T-helper 17 cell (primary cell): ENCODE measurements at places on chromosomes 6 and 20.

DNA sequence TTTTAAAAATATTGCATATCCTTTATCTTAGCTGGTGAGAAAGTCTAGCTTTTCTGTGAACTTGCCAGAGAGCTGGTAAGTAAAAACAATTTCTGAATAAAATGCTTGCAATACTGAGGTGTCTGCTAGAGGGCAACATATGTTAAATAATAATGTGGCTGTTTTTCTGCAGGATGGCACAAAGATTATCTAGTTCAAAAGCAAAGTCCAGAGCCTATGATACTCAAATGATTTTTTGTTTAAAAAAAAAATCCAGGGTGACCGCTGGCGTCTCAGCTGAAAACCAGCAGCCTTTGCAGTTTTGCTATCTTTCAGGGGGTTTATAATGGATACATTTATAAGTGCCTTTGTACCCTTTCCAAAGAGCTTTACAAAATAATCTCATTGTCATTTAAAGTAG is 194.9 kb downstream of the PHACTR1 start:
- no peak overlapping the region for H3K27ac ChIP-seq
- H3K36me3 ChIP-seq = no peaks in the 10 kb centered on the region
- no peak overlapping the region for H3K4me3 ChIP-seq
- peaks cover 48% of the 10 kb centered on the region for H3K27me3 ChIP-seq
- DNase-seq = no peak
- peaks cover 4% of the 10 kb centered on the region for H3K4me1 ChIP-seq

DNA sequence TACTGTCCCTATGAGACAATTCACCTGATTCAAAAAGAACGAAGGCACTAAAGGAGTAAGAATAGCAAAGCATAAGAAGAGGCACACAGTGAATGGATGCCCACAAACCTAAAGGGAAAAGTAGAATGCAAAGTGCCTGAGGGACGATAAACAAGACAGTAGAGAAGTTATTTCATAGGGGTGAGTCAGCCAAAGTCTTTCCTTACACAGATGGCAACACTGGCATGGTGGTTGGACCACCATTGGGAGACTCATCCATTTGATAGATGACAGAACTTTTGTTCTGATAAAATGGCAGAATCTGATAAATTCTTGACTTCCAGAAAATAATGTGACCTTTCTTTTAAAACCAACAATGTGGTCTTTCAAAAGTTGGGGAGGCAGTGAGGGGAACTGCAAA is 148.1 kb upstream of the HDAC2 start:
- no peak overlapping the region for H3K4me3 ChIP-seq
- H3K36me3 ChIP-seq = no peaks in the 10 kb centered on the region
- H3K4me1 ChIP-seq = no peaks in the 10 kb centered on the region
- DNase-seq = no peak

DNA sequence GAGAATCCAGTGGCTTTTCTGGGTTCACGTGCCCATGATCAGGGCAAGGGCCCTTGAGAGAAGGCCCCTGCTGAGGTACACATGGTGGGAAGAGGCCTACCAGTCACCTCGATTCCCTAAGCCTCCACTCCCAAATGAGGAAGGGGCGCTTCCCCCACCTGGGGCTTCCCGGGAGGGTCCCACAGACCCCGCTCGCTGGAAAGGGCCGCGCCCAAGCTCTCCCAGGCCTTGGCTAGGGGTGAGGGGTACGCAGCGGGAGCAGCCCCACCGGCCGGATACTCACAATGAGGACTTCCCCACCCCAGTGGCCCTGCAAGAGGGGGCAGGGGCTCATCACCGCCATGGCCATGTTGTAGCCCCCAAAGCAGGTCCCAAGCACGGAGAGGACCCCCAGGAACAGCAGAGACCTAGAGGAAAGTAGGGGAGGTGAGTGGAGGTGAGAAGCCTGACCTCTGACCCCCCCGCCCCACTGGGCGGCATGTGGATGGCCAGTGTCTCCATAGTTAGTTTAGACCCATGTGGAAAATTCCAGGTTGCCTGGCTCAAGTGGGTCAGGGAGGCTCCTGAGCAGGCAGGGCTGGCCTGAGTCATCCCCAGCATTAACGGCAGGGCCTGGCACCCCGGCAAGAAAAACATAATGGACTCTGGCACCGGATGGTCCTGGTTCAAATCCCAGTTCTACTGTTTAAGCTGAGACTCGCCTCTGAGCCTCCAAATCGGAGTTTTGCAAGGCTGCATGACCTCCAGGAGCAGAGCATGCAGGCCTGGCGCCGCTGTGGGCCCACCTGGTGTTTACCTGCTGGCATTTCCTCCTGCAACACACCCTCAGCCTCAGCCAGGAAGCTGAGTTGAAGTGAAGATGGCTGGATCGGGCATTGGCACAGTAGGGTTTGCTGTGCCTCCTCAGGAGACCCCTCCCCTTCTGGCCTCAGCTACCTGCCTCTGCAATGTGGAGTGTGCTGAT is 6.6 kb downstream of the SLC52A3 start:
- no peak overlapping the region for H3K27ac ChIP-seq
- peaks cover 49% of the 10 kb centered on the region for H3K27me3 ChIP-seq
- no peak for DNase-seq
- H3K4me3 ChIP-seq = no peak overlapping the region
- H3K36me3 ChIP-seq = no peaks in the 10 kb centered on the region
- H3K4me1 ChIP-seq = no peaks in the 10 kb centered on the region

GRCh38 chr6:132228894-132229293 is 172.4 kb downstream of the MOXD1 start:
- DNase-seq = no peak
- H3K4me1 ChIP-seq = no peaks in the 10 kb centered on the region
- no peaks in the 10 kb centered on the region for H3K36me3 ChIP-seq
- no peak overlapping the region for H3K4me3 ChIP-seq

- peaks cover 35% of the 10 kb centered on the region for H3K4me1 ChIP-seq
- DNase-seq = no peak
- H3K27me3 ChIP-seq = no peaks in the 10 kb centered on the region
- H3K36me3 ChIP-seq = peaks cover 28% of the 10 kb centered on the region
Observed at GRCh38 chr6:30707281-30707850, 9.7 kb downstream of the MDC1 start.

GRCh38 chr6:50337532-50338122 is 287.9 kb upstream of the DEFB112 start:
- no peaks in the 10 kb centered on the region for H3K27me3 ChIP-seq
- no peaks in the 10 kb centered on the region for H3K4me1 ChIP-seq
- no peaks in the 10 kb centered on the region for H3K36me3 ChIP-seq
- no peak for DNase-seq
- no peak overlapping the region for H3K27ac ChIP-seq

GRCh38 chr6:30781743-30782424 is 37.5 kb upstream of the IER3 start:
- H3K27me3 ChIP-seq = no peaks in the 10 kb centered on the region
- H3K4me3 ChIP-seq = no peak overlapping the region
- peaks cover 3% of the 10 kb centered on the region for H3K36me3 ChIP-seq

DNA sequence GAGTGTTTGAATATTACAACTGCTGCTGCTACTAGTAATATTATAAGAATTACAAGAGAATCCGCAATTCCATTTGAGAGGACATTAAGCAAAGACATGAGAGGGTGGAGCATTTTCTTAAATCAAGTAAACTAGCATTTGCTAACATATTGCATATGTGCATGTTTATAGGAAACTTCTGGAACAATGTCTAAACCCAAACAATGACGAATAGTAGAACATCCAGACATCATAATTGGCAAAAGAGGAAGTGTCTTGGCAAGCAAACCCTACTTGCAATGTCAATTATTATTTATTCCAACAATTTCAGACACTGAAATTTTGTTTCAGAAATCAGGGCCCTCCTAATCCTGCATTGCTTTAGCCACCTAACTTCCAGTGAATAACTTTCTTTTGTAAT is 1155.3 kb upstream of the GJE1 start:
- no peaks in the 10 kb centered on the region for H3K27me3 ChIP-seq
- no peak overlapping the region for H3K27ac ChIP-seq
- H3K4me1 ChIP-seq = no peaks in the 10 kb centered on the region
- peaks cover 3% of the 10 kb centered on the region for H3K36me3 ChIP-seq
- DNase-seq = no peak

GRCh38 chr6:30828027-30828962 is 56.0 kb upstream of the DDR1 start:
- peaks cover 64% of the 10 kb centered on the region for H3K4me1 ChIP-seq
- peak; percentile 57 for DNase-seq
- peaks cover 7% of the 10 kb centered on the region for H3K36me3 ChIP-seq
- peak overlapping the region; percentile 99 for H3K4me3 ChIP-seq

GRCh38 chr6:44068607-44069296 is 58.5 kb downstream of the MRPL14 start:
- H3K27me3 ChIP-seq = peaks cover 15% of the 10 kb centered on the region
- H3K4me1 ChIP-seq = peaks cover 4% of the 10 kb centered on the region
- H3K4me3 ChIP-seq = no peak overlapping the region
- H3K36me3 ChIP-seq = peaks cover 4% of the 10 kb centered on the region
- H3K27ac ChIP-seq = no peak overlapping the region
- no peak for DNase-seq

- peaks cover 35% of the 10 kb centered on the region for H3K4me1 ChIP-seq
- no peaks in the 10 kb centered on the region for H3K27me3 ChIP-seq
- DNase-seq = no peak
- H3K27ac ChIP-seq = peak overlapping the region; percentile 79
- peaks cover 2% of the 10 kb centered on the region for H3K36me3 ChIP-seq
Observed at GRCh38 chr6:130035211-130035610, 16.8 kb downstream of the L3MBTL3 start.

DNA sequence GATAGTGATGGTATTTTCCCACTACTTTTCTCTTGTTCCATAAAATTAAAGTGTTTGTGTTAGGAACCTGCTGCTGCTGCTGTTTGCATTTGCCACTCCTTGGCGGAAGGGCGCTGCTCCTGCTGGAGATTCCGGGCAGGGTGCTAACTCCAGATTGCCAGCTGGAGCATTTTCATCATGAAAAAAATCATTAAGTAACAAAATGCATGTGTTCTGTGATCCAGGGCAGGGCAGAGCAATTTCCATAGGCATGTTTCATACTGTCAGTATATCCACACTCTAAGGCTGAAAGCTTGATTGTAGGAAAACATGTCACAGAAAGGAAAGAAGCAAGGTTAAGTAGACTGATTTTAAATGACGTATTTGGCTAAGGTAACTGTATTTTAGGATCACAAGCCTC is 24.0 kb downstream of the PBOV1 start:
- H3K4me1 ChIP-seq = no peaks in the 10 kb centered on the region
- H3K27ac ChIP-seq = no peak overlapping the region
- H3K36me3 ChIP-seq = peaks cover 3% of the 10 kb centered on the region
- no peak overlapping the region for H3K4me3 ChIP-seq
- no peak for DNase-seq

GRCh38 chr6:15431762-15432483 is 186.1 kb downstream of the JARID2 start:
- no peak for DNase-seq
- H3K27me3 ChIP-seq = no peaks in the 10 kb centered on the region

DNA sequence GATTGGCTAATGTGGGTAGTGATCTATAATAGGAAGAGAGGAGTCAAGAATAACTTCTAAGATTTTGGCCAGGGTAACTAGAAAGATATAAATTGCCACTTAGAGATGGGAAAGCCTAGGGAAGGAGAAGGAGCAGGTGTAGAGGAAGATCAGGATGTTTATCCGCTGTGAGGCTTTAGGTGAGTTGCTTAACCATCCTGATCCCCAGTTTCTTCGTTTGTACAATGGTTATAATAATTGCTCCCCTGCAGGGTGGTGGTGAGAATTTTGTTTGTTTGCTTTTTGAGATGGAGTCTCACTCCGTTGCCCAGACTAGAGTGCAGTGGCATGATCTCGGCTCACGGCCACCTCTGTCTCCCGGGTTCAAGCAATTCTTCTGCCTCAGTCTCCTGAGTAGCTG is 2.4 kb upstream of the MYMX start:
- no peak for DNase-seq
- peaks cover 22% of the 10 kb centered on the region for H3K27me3 ChIP-seq
- H3K27ac ChIP-seq = no peak overlapping the region
- peaks cover 5% of the 10 kb centered on the region for H3K4me1 ChIP-seq
- H3K36me3 ChIP-seq = peaks cover 4% of the 10 kb centered on the region

GRCh38 chr6:22271081-22271480 is 25.8 kb downstream of the PRL start:
- H3K4me3 ChIP-seq = no peak overlapping the region
- no peaks in the 10 kb centered on the region for H3K27me3 ChIP-seq
- no peak for DNase-seq
- no peak overlapping the region for H3K27ac ChIP-seq
- no peaks in the 10 kb centered on the region for H3K4me1 ChIP-seq

DNA sequence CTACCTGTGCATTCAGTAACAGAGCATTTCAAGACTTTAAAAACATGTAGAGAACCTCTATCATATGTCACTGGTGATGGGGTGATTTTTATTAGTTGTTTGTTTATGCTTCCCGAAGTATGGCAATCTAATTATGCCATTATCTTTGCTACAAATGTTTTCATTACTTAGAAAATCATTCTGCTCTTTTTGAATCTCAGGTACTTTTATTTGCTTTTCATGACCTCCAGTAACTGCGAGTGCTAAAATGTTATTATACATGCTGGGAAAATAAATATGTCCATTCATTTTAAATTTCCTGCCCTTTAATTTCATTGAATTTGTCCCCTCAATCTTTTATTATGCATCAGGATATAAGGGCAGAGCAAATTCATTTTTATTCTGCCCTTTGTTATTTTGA is 515.7 kb downstream of the NKAIN2 start:
- H3K27me3 ChIP-seq = no peaks in the 10 kb centered on the region
- no peak for DNase-seq
- no peak overlapping the region for H3K4me3 ChIP-seq
- no peaks in the 10 kb centered on the region for H3K4me1 ChIP-seq

DNA sequence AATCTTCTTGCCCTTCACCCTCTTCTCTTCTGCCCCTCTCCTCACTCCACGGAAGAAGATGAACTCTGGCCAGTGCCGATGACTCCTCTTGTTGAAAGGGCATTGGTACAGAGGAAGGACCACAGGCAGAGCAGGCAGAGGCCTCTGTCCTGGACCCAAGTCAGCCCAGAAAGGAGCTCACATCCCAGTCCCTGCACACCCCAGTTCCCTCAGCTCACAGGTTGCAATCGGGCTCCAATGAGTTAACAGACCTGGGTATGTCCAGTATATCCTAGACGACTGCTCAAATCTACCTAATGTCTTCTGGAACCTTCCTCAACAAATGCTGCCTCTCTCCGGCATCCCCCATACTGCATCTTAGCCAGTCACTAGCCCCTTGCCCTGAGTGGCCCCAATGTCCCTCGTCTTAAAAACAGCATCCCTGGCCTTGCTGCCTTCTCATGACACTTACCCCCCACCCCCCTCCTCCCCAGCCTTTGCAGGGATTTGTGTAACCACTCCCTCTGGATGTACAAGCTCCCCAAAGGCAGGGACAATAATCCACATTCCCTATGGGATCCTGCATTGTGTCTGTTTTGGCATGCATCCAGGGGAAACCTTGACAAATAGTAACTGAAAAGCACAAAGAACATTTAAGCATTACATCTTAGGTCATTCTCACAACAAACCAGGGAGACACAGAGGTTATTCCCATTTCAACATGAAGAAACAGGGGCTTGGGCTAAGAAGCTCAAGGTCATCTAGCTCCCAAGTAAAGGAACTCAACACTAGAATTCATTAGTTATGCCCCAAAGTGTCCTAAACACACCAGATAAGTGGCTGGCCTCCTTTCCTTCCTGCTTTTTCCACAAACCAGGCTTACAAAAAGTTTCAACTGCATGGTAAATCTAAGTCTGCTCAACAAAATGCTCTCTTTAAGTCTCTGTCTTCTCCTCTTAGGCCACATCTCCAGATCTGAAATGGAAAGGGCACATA is 45.1 kb downstream of the TRERF1 start:
- no peaks in the 10 kb centered on the region for H3K36me3 ChIP-seq
- no peaks in the 10 kb centered on the region for H3K27me3 ChIP-seq
- peak overlapping the region; percentile 92 for H3K27ac ChIP-seq
- peaks cover 59% of the 10 kb centered on the region for H3K4me1 ChIP-seq
- peak overlapping the region; percentile 78 for H3K4me3 ChIP-seq
